ENCODE measurements at places on chromosomes 3 and 15. TPM values are rescaled to one million over a fixed set of nuclear protein-coding genes. Genes with fewer than 3 reads are reported as not detected.

DNA sequence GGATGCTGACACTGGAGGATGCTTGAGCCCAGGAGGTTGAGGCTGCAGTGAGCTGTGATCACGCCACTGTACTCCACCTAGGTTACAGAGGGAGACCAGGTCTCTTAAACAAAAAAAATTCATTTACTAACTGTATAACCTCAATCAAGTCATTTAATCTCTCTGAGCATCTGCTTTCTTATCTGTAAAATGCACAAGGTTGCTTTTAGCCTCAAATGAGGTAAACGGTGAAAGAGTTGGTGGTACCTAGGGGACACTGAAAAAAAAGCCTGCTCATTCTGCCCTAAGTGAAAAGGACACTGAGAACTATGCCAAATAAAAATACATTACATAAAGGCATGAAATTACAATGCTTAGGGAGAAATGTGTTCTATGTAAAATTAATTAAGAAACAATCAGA, 3.4 kb downstream of the PP2D1 start:
- H3K27ac ChIP-seq, result no peak overlapping the region
- H3K4me1 ChIP-seq, result no peaks in the 10 kb centered on the region
- no peaks in the 10 kb centered on the region for H3K27me3 ChIP-seq
- no peak for DNase-seq
- no peaks in the 10 kb centered on the region for H3K36me3 ChIP-seq

Gene DUOX2
- 0.08 TPM for total RNA-seq

GRCh38 chr3:99532246-99532645, 106.1 kb upstream of the COL8A1 start:
- no peaks in the 10 kb centered on the region for H3K36me3 ChIP-seq
- H3K27me3 ChIP-seq, result no peaks in the 10 kb centered on the region
- H3K4me1 ChIP-seq, result no peaks in the 10 kb centered on the region
- no peak overlapping the region for H3K4me3 ChIP-seq

GRCh38 chr15:50181969-50182218, at the start of gene SLC27A2:
Gene SLC27A2 (plus strand): TSS chr15:50182196. CDS start chr15:50182428, 232 bp downstream.
- H3K27ac ChIP-seq, result no peak within 1 kb of the TSS
- peaks cover 19% of the 10 kb centered on the region for H3K27me3 ChIP-seq

- H3K27ac ChIP-seq, result no peak overlapping the region
- H3K4me1 ChIP-seq, result no peaks in the 10 kb centered on the region
- no peaks in the 10 kb centered on the region for H3K36me3 ChIP-seq
- H3K4me3 ChIP-seq, result no peak overlapping the region
These were observed 73.4 kb upstream of the HACD2 start for GRCh38 chr3:123658118-123658851.

Gene FRMD5
- total RNA-seq, result 18.3 TPM

Gene C3orf22
- total RNA-seq, result not detected

DNA sequence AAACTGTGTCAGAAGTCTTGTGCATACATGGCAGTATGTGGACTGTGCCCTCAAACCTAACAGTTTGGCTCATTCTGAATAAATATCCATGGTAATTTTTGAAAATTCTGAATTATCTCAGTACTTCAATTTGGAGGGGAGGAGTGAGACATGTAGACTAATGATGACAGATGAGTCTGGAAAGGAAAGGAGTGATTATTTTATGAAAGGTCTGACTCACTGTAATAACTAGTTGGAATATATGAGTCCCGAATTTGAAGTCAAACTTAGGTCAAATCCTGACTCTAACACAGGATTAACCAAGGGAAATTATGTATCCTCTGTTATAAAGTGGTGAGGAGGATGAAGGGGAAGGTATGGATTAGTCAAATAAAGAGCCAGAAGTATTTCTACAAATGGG, 38.6 kb downstream of the SUCNR1 start:
- no peak for DNase-seq
- H3K27ac ChIP-seq, result no peak overlapping the region
- no peaks in the 10 kb centered on the region for H3K4me1 ChIP-seq

Gene IL20RB
- 1.7 TPM for total RNA-seq

GRCh38 chr3:130759692-130760338, 13.2 kb upstream of the PIK3R4 start:
- no peaks in the 10 kb centered on the region for H3K4me1 ChIP-seq
- H3K36me3 ChIP-seq, result no peaks in the 10 kb centered on the region
- peak; percentile 41 for DNase-seq
- H3K27me3 ChIP-seq, result no peaks in the 10 kb centered on the region

DNA sequence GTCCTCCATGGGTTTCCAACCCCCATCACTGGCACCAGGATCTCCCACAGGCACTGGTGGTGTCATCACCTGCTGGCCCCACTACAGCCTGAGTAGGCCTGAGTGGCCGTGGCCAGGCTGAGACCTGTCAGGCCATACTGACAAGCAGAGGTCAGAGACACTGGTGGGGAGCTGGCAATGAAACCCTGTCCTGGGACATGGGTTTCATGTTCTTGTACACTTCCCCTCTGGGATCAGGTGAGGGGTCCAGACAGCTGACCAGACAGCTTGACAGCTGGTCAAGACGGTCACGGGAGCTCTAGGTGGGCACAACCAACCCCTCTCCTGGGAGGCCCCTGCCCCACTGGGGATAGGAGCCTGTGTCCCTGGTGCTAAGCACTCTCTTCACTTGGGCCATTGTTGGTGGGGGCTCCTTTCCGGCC, 13.1 kb downstream of the ZBTB47 start:
- H3K4me3 ChIP-seq, result no peak overlapping the region
- no peaks in the 10 kb centered on the region for H3K36me3 ChIP-seq
- no peak overlapping the region for H3K27ac ChIP-seq
- no peaks in the 10 kb centered on the region for H3K4me1 ChIP-seq
- no peaks in the 10 kb centered on the region for H3K27me3 ChIP-seq

Gene IQCF5
- not detected for total RNA-seq

DNA sequence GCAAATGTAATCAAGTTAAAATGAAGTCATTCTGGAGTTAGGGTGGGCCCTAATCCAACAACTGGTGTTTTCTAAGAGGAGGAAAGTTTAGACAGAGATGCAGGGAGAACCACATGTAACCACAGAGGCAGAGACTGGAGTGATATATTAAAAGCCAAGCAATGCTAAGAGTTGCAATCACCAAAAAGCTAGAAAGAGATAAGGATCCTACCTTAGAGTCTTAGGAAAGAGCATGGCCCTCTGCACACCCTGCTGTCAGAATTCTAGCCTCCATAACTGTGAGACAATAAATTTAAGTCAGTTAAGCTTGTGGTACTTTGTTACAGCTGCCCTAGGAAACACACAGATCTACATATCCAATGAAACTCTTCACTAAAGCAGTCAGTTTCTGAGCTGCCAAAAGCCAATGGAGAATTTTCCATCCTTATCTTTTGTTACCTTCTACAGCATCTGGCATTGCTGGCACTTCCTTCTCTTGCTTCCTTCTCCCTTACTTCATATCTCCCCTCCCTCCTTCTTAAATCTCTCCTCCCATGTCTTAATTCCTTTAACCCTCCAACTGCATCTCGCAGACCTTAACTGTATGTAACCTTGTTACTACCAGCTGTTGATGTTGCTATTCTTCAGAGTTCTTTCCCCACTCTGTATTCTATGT, 11.2 kb downstream of the DCBLD2 start:
- DNase-seq, result no peak
- peaks cover 26% of the 10 kb centered on the region for H3K4me1 ChIP-seq
- H3K4me3 ChIP-seq, result no peak overlapping the region
- H3K36me3 ChIP-seq, result no peaks in the 10 kb centered on the region

DNA sequence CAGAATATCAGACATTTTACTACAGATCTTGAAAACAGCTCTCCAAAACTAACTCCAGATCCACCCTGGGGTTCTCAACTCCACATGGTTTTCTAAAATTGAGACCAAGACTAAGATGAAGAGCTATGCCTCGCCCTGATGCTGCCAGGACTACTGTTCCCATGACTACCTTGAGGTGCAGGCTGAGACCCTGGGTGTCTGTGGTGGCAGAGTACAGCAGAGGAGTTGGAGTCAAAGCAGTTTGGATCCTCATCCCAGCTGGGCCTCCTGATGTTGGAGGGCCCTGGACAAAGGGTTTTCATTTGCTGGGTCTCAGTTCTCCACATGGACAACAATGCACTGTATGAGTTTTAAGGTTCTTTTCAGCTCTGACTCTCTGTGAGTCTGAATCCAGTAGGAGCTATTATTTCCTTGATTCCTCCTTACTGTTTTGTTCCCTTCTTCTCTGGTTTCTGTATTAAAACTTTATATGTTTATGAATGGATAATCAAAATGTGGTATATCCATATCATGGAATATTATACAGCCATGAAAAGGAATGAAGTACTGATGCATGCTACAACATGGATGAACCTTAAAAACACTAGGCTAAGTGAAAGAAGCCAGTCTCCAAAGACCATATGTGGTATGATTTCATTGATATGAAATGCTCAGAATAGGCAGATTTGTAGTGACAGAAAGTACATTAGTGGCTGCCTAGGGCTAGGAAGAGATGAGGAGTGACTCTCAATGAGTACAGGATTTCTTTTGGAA, 93.0 kb downstream of the CPN2 start:
- H3K4me1 ChIP-seq, result no peaks in the 10 kb centered on the region
- DNase-seq, result no peak
- H3K27ac ChIP-seq, result no peak overlapping the region
- no peaks in the 10 kb centered on the region for H3K36me3 ChIP-seq

GRCh38 chr3:66481071-66482017, 19.5 kb downstream of the LRIG1 start:
- H3K4me3 ChIP-seq, result no peak overlapping the region
- H3K27ac ChIP-seq, result no peak overlapping the region
- no peaks in the 10 kb centered on the region for H3K4me1 ChIP-seq
- no peaks in the 10 kb centered on the region for H3K27me3 ChIP-seq
- H3K36me3 ChIP-seq, result no peaks in the 10 kb centered on the region
- no peak for DNase-seq

- no peaks in the 10 kb centered on the region for H3K27me3 ChIP-seq
- no peak overlapping the region for H3K27ac ChIP-seq
- H3K36me3 ChIP-seq, result no peaks in the 10 kb centered on the region
- no peaks in the 10 kb centered on the region for H3K4me1 ChIP-seq
These were observed 293.7 kb downstream of the ARPP21 start for GRCh38 chr3:35932995-35933394.

GRCh38 chr3:119731560-119732343, 28.9 kb downstream of the CFAP91 start:
- H3K27ac ChIP-seq, result no peak overlapping the region
- no peaks in the 10 kb centered on the region for H3K36me3 ChIP-seq
- no peak overlapping the region for H3K4me3 ChIP-seq
- H3K27me3 ChIP-seq, result no peaks in the 10 kb centered on the region
- H3K4me1 ChIP-seq, result no peaks in the 10 kb centered on the region
- DNase-seq, result no peak

Gene GRIP2
- 6.5 TPM for total RNA-seq

GRCh38 chr15:78044407-78045155, 32.9 kb downstream of the TBC1D2B start:
- H3K36me3 ChIP-seq, result peaks cover 3% of the 10 kb centered on the region
- DNase-seq, result no peak
- no peak overlapping the region for H3K4me3 ChIP-seq
- peaks cover 27% of the 10 kb centered on the region for H3K4me1 ChIP-seq

DNA sequence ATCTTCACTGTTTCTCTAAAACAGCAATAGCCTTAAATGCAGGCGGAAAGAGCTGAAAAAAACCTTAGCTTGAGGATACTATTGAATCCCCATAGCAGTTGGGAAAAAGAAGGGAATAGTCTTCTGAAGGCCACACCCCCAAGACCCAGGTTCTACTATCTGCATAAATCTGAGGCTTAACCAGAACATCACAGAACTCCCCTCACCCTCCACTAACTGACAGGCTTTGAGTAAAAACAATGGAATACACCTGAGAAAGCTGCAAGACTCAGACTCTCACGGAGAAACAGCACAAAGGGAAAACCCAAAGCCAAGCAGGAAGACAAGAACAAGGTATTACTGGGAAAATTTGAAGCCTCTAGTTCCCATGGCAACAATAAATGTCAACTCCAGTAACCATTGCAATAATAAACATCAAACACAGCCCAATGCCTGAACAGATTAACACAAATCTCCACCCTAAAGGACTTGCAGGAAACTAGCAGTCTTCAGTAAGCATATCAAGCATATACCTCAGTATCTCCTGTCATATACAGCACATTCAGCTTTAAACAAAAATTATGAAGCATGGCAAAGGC, 56.4 kb downstream of the TMCC1 start:
- no peaks in the 10 kb centered on the region for H3K36me3 ChIP-seq
- peaks cover 9% of the 10 kb centered on the region for H3K4me1 ChIP-seq
- no peak for DNase-seq
- H3K4me3 ChIP-seq, result no peak overlapping the region

DNA sequence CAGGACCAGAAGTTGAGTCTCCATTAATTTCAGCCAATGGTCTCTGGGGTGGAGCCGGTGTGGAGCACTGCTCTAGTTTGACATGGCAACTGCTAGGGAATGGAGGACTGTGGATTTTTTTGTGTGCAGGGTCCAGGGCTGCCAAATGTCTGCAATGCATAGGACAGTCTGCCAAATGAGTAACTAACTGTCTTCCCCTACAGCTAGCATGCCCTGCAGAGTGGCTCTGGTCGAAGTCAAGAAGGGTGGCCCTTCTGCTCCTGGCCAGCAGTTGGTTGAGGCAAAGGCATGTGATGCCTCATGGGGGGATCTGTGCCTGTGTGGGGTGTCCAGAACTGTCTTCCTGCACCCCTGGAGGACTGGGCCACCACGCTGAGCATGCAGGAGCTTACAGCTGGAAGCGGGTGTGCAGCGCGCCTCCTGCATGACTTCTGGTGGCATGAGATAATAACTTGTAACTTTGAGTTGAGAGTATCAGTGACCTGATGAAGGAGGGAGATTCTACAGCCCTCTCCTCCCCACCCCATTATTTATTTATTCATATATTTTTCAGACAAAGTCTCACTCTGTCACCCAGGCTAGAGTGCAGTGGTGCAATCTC, 4.6 kb downstream of the TPRA1 start:
- no peak overlapping the region for H3K27ac ChIP-seq
- H3K4me3 ChIP-seq, result no peak overlapping the region
- no peaks in the 10 kb centered on the region for H3K27me3 ChIP-seq
- no peak for DNase-seq
- peaks cover 2% of the 10 kb centered on the region for H3K36me3 ChIP-seq

DNA sequence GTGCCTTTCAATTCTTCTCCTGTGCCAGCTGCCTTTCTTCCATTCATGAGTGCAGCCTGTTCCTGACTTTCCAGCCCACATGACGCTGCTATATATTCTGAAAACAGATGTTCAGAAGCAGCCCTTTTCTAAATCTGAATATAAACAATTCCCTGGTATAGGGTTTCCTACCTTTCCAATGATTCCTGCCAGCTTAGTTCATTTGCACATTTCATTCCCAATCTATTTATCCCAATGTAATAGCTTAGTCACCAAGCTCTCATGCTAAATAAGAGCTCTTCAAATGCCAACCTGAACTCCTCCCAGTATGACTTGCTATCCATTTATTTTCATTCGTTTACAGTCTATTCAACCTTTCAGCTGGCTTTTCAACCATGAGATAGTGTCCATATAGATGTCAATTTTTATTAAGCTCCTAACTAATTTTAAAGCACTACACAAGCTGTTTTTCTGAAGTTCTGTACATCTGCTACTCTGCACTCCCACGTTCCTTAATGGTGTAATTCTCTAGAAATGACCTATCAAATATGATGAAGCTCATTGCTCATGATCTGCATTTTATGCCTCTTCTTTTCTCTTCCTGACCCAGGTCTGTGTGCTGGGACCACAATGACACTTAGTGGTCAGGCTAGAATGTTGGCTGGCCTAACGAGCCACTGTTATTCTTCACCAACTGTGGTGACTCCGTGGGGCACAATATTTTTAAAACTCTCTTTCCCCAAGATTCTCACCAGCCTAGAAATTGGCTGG, 605.0 kb upstream of the TBL1XR1 start:
- no peaks in the 10 kb centered on the region for H3K36me3 ChIP-seq
- DNase-seq, result no peak
- peak overlapping the region; percentile 57 for H3K27ac ChIP-seq
- no peaks in the 10 kb centered on the region for H3K4me1 ChIP-seq
